Hematopoietic multipotent progenitor cell treated with erythropoietin and hydrocortisone succinate and interleukin-3 and kit ligand, for 6 days (in vitro differentiated cells): ENCODE measurements at places on chromosomes 2 and 18.
A peak's percentile ranks its signal among the peaks of the same experiment; 100 is the strongest.

DNA sequence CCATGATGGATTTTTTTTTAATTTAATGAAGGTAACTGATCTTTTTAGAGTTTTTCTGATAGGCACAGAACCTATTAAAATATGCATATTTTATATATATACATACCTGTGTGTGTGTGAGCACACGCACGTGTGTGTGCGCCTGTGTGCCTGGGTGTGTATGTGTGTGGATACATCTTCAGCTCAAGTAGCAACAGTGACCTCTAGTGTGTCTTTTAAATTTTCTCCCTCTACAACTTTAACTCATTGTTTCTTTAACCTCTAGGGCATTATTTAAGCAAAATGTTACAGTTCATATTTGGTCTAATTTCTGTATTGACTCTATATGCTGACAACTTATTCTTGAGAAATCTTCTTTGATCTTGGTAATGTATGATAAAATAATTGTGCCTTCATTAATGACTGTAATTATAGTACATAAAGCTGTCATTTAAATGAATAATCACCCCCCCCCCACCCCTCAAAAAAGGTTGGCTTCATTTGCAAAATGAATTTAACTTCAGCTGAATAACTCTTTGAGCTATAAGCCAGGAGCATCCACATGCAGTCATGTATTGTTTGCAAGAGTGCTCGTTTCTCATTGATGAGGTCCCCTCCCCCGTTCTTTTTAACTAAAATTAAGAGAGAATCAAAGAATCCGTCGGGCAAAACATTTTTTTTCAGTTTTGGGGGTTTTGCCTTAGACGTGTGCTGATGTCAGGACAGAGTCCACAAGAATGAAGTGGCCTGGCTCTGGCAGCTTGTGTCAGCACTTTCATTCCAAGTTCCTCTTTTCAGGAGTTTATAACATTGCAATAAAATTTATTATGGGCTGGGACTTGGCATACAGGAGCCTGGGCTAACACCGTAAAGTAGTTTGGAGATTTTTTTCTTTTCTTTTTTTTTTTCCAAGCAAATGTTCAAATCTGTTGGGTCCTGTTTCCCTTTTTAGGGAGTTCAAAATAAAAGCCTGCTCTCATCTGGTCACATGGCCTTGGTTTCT, 80.0 kb downstream of the ETAA1 start:
- DNase-seq: peak; percentile 50

DNA sequence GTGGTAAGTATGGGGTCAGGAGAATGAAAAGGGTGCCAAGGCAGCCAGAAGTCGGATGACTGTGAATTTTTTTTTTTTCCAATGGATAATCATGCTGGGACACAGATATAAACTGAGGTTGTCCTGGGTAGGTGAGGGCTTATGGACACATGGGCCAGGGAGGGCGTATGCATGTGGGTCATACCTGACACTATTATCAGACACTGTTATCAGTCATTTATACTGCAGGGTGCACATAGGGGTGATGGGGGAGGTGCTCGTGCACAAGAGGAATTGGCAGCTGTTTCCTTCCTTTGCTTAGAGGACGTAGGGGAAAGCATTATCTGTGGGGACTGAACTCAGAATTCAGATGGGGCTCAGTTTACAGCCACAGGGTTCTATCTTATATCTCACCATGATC, 10.1 kb downstream of the CTIF start:
- no peak for DNase-seq

DNA sequence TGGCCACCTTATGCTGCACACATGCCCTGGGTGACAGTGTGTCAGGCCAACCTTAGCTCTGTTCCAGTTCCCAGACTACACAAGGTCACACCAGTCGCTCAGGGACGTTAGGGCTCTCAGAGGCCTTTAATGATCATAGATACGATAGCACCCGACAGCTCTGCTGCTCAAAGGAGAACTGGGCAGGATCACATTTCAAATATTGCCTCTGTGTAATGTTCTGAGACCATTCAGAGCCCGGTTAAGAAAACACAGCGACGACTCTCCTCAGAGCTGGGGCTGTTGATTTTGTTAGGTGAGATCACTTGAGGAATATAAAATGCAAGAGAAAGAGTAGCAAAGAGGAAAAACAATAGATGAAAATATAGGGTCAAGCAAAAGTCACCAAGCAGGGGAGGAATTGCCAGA, 166.6 kb upstream of the TANK start:
- no peak for DNase-seq

DNA sequence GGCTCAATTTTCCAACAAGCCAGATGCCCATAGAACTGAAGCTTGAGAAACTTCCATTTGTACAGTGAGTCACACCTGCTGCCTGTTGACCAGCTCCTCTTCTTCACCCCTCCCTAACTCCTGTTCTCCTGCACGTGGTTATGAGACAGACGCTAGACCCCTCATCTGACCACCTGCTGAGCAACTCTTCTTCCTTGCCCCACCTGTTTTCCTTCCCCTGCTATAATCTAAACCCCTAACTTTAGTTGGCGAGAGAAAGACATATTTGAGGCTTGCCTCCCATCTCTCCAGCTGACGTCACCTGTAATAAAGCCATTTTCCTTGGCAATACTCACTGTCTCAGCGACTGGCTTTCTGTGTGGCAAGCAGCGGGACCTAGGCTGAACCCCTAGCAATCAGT, 22.3 kb upstream of the ITM2C start:
- DNase-seq: no peak

GRCh38 chr18:33010149-33010548, 237.3 kb upstream of the KLHL14 start:
- DNase-seq: no peak

DNA sequence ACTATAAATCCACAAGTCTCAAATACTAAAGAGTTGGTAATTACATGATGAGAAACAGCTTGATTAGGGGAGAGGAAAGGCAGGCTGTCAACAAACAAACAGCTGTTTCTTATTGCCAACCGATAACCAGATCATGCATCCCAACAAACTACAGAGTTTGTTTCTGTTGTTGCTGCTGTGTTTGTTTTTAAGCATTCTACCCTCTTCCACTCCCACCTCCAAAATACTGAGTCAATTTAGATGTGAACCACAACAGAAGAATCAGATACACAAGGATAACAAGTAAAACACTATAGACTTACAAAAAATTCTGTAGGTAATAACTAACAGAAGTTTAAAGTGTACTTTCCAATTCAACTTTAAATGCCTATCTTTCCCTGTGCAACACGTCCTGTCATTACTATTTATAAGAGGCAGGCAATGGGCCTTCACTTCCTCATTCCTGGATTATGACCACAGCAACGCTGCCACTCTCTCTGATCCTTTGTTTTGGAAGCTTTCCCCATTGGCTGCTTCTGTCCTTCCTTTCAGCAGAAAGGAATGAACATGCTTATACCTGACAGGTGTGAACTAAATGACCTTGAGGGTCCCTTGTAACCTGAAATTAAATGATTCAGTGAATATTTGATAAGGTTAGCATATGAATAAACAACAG, 152.0 kb downstream of the SRBD1 start:
- DNase-seq: peak; percentile 24

- peak; percentile 3 for DNase-seq
Measured at GRCh38 chr2:18752667-18753422, 163.5 kb upstream of the NT5C1B start.

- no peak for DNase-seq
Measured at GRCh38 chr2:3319134-3319533, 58.5 kb downstream of the EIPR1 start.

DNA sequence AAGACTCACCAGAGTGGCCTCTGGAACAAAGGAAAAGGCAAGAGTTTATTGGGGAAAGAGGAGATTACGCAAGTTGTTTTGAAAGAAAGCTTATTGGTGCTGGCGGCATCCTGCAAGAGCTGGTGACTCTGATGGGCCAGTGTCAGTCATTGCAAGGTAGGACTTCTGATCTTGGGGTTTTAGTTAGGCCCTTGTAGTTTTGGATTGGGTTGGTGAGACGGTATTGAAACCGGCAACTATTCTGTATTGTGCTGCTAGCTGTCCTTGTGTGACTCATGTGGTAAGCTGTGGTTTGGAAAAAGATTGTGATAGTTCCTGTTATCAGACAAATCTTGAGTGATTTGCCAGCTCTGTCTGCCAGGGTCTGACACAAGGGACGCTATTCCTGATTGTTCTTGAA, 159.1 kb upstream of the PIEZO2 start:
- peak; percentile 29 for DNase-seq

- DNase-seq: no peak
Measured at GRCh38 chr18:71598374-71598773, 945.8 kb downstream of the CBLN2 start.

- DNase-seq: no peak
Measured at GRCh38 chr2:67561457-67561965, 164.4 kb downstream of the ETAA1 start.

GRCh38 chr2:72144632-72145288, 2.9 kb downstream of the CYP26B1 start:
- no peak for DNase-seq

DNA sequence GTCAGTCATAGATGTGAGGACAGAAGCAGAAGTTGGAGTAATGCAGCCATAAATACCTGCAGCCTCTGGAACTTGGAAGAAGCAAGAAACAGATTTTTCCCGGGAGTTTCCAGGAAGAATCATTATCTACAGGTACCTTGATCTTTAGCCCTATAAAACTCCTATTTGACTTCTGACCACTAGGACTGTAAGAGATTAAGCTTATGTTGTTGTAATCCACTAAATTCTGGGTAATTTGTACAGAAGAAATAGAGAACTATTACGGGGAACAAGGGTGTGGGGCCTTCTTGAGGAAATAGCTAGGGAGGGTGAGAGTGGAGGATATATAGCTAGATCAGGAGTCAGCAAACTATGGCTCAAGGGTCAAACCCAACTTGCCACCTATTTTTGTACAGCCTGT, 353.2 kb downstream of the SLC4A3 start:
- DNase-seq: no peak

- DNase-seq: no peak
Measured at GRCh38 chr18:61236356-61237057, 96.7 kb upstream of the CDH20 start.

DNA sequence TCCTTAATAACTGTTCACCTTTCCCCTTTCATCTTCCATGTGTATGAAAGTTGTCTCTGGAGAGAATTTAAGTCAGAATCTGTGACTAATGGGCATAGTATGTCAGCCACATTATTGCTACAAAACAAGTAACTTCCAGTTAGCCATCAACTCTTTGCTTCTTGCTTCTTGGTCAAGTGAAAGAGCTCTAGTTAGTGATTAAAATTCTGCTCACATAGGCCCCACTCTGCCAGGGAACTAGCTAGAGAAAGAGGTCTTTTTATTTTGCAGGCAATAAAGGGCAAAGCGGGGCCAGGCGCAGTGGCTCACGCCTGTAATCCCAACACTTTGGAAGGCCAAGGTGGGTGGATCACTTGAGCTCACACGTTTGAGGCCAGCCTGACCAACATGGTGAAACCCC, 64.6 kb downstream of the COLEC12 start:
- no peak for DNase-seq

DNA sequence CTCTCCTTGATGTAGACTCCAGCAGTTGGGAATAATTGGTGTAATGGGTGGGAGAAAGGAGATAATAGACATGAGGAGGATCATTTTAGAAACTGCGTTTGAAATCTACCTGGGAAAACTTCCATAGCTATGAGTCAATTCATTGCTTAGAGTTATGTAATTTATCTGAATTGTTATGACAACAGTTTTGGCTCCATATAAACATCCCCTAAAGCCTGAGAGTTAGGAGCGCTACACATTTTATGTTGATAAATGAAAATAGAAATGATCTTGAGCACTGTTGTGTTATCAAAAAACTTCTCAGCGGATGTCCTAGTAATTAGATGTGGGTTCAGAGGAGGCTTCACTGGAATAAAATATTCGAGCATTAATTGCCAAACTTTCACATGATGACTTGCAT, 573.4 kb downstream of the TSN start:
- DNase-seq: no peak

DNA sequence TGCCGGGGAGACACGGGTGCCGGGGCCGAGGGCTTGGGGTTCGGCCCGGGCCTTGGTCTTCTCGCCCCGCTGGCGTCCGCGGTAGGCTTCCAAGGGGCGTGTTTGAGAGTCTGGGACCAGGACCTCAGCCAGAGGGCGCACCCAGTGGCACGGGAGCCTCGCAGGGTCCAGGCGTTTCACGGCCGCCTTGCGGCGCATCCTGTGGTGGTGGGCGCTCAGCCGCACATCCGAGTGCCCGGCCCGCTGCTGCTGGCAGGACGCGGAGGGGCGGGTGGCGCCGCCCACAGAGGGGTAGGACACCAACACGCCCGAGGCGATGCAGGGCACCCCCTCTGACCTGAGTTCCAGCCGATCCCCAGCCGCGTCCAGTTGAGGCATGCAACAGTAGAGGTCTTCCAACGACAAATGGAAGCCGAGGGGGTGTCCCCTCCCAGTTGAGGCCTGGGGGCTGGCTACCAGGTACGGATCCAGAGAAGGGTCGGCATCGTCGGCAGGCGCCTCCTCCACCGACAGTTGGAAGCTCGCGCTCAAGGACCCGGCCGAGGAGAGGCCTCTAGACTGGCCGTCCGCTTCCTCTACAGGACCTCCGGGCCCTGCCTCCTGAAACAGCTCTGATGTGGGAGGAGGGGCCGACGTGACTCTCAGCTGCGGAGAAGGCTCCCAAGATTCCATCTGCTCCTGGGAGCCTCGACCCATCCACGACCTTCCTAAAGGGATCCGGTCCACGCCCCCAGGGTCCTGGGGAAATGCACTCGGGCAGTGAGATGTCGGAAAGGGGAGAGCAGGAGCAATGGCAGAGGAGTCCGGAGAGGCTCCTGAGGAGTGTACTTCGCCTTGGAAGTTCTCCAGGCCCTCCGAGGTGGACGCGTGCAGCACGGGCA, 6.3 kb downstream of the C2orf81 start:
- DNase-seq: peak; percentile 29

- no peak for DNase-seq
Measured at GRCh38 chr2:130288467-130289403, 54.0 kb upstream of the IMP4 start.

- DNase-seq: no peak
Measured at GRCh38 chr18:55427951-55428350, 160.0 kb downstream of the TCF4 start.

DNA sequence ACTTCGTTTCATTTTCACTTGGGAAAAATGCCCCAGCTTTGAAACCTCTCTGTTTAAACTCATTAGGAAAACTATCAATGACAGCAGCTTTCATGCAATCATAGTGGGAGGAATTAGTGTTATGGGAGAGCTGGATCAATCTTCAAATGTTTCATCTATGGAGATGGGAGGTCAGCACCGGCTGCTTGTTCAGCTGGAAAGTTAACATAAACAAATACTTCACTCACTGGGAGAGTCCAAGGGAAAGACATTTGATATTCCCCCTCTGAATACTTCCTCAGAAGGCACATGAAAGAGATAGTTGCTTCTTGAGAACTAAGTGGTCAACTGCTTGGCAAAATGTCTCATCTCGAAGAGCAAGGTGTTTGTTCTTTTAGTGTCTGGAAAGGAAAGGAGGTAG, 7.3 kb downstream of the LYPD1 start:
- DNase-seq: no peak

- no peak for DNase-seq
Measured at GRCh38 chr2:36473230-36473629, 117.7 kb downstream of the CRIM1 start.

- no peak for DNase-seq
Measured at GRCh38 chr18:55461848-55462247, 126.1 kb downstream of the TCF4 start.
